Activated CD8-positive, alpha-beta T cell treated with anti-CD3 and anti-CD28 coated beads, Interleukin-2, amount 10 ng/mL, durations not matched to agents 7 days and 5 days (primary cell): ENCODE measurements at places on chromosomes 6 and 20. TPM values are rescaled to one million over a fixed set of nuclear protein-coding genes. Genes with fewer than 3 reads are reported as not detected.

The SEL1L2 gene
- not detected for total RNA-seq

DNA sequence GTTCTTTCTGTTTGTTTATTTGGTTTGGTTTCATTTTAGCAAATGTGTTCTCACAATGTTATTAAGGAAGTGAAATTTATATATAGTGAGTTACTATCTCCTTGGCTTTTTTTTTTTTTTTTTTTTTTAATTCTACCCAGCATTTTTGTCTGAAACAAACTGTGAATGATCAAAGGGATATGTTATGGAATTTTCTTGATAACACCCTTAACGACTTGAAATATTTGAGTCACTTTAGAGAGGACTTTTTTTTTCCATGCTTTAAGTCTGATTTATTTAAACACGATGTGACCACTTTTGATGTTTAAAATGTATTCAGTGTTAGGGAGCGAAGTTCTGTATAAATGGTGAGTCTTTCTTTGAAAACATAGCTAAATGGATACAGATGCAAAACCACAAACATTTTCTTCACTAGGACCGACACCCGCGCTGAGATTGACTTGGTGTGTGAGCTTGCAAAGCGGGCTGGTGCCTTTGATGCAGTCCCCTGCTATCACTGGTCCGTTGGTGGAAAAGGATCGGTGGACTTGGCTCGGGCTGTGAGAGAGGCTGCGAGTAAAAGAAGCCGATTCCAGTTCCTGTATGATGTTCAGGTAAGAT, 149.7 kb downstream of the MTHFD1L start:
- DNase-seq, result no peak
- H3K36me3 ChIP-seq, result peaks cover 23% of the 10 kb centered on the region
- no peak overlapping the region for H3K27ac ChIP-seq
- no peaks in the 10 kb centered on the region for H3K27me3 ChIP-seq

GRCh38 chr20:5433352-5433751, 116.6 kb upstream of the PROKR2 start:
- H3K36me3 ChIP-seq, result no peaks in the 10 kb centered on the region
- H3K4me1 ChIP-seq, result no peaks in the 10 kb centered on the region
- no peak for DNase-seq
- H3K27ac ChIP-seq, result no peak overlapping the region

DNA sequence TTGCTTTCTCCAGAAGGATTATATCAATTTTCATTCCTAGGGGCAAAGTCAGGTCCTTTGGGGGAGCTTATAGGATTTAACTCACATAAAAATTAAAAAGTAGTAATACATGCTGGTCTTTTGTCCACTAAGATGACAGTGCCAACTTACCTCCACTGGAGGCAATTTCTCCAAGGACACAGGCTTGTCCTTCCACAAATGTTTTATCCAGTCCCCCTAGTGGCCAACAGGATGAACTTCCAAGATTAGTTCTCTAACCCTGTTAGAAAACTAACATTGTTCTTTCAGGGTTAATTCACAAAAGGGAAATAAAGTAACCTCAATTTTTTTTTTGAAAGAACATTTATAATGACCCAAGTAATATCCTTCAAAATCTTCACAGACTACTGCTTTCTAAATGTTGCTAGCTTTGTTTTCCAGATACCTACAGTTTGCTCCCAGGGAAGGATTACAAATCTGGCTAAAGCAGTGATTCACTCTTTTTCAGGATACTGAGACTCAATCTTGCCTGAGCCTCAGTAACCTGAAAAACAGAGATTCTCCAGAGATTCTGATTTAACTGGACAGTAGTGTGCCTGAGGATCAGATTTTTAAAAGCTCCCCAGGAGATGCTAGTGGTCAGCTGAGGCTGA, 31.7 kb upstream of the UBR2 start:
- H3K27ac ChIP-seq, result no peak overlapping the region
- no peaks in the 10 kb centered on the region for H3K36me3 ChIP-seq
- peaks cover 6% of the 10 kb centered on the region for H3K27me3 ChIP-seq
- no peak overlapping the region for H3K4me3 ChIP-seq
